ENCODE measurements at places on chromosomes 12 and 14.

DNA sequence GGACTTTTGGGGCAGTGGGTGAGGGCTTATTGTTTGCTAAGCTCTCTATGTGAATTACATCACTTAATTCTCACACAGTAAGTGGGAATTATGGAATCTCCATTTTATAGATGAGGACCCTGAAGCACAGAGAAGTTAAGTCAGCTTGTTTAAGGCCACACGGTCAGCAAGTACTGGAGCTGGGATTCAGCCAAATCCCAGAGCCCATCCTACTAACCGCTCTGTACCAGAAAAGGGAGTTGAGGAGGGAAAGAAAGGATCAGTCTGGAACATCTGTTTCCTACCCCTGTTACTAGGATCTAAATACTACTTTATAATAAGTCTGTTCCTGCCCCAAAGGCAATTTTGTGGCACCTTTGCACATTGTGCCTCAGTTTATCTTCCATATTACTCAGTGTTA lies 42.6 kb downstream of the PPFIBP1 start:
- DNase-seq, result no peak

DNA sequence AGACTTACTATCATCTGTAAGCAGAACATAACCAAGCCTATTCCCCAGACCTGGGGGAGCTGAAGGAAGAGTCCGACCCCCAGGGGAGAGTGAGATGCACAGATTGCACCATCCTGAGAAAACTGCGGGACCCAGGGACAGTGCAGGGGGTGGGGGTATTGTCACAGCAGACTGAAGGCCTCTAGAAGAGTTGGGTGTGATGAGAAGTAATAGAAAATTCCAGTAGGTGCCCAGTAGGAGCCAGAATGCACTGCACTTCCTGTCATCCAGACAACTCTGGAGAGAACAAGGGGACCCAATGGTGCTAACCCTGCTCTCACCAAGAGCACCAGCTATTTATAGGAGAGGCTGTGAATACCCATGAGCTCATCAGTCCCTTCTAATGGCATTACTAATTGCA lies 190.1 kb downstream of the BCL11B start:
- no peak for DNase-seq

GRCh38 chr14:73567951-73568885 lies 795 bp upstream of the ACOT2 start:
- no peak for DNase-seq

DNA sequence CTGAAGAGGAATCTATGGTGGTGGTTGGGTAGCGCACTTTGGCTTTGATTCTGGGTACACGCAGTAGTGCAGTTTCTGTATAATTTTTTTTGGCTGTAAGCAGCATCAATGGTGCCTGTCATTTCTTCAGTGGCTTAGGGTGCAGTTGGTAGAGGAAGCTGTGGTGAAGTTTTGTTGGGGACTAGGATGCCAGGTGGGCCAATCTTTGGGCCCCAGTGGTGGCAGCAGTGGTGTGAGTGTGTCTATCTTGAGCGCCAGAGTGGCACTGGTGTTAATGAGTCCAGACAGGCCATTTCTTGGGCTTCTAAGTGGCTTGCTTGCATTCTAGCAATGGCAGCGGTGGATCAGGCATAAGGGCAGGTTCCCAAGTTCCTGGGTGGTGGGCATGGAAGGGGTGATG lies 33.8 kb upstream of the CCND2 start:
- DNase-seq, result no peak

- DNase-seq, result peak; percentile 8
These were observed 33.9 kb upstream of the NAV3 start for GRCh38 chr12:77796775-77797174.

DNA sequence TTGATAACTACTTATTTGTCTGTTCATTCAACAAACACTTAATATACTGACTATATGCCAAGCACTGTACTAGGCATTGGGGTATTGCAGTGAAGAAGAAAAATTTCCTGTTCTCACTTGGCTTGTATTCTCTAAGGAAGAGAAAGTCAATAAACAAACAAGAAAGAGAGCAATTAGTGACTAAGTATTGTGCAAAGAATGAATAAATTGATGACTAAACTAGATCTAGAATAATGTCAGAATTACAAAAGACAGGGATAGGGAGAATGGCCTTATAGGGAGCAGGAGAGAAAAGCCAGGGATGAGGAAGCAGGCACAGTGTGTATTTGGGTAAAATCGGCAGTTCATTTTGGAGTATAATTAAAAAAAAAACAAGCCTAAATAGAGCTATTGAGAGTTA lies 4.2 kb upstream of the LIN7A start:
- DNase-seq, result no peak

DNA sequence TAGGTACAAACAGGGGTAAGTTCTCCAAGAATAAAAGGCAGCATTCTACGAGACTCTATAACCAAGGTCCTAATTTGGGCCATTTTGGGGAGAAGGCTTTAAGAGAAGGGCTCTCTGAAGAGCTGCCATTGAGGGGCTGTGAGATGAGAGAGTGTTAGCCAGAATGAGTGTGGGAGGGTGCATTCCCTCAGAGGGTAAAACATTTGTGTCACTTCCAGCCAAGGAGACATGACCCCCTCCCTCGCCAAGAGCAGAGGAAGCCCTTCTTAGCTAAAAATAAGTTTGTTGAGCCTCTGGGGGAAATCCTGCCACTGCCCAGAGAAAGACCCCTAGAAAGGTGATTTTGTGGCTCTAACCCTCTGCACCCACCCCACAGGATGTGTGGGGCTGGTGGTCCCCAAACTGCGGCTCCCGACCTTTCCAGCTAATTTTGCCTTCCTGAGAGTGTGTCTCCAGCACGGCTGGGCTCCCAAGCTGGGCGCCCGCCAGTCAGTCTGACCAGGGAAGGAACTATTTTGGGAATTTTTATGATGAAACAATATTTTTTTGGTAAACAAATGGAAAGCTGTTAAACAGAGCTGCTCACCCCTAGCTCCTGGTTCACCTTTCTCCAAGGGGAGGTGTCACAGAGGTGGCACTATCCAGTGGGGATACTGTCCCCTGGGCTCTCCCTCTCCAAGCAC lies 65.9 kb upstream of the JDP2 start:
- no peak for DNase-seq

GRCh38 chr14:33454707-33455106 lies 496.2 kb downstream of the EGLN3 start:
- DNase-seq, result no peak

GRCh38 chr12:52436000-52436827 lies 2.0 kb upstream of the KRT75 start:
- no peak for DNase-seq

DNA sequence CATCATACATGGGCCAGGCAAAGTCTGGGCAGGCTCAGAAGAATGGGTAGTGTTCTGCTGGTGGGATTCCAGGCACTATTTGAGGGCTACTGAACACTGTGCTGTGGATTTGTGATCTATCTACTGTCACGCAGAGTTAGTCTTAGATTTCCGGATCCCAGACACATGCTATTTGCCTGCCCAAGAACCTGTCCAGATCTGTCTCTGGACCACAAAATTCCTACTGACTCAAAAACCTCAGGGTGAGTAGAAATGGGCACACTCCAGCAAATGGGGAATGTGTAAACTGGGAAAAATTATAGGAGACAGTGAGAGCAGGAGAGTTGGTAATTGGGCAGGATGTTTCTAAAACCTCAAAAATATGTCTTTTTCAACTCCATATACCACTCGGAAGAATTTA lies 129.9 kb downstream of the GALC start:
- no peak for DNase-seq

GRCh38 chr14:52043690-52044089 lies 25.2 kb downstream of the NID2 start:
- DNase-seq, result no peak

GRCh38 chr14:53152887-53153701 lies at the start of gene DDHD1:
Gene DDHD1, minus strand, starts transcription at chr14:53153323. Its CDS starts 225 bp downstream, at chr14:53153098.
- no peak for DNase-seq

DNA sequence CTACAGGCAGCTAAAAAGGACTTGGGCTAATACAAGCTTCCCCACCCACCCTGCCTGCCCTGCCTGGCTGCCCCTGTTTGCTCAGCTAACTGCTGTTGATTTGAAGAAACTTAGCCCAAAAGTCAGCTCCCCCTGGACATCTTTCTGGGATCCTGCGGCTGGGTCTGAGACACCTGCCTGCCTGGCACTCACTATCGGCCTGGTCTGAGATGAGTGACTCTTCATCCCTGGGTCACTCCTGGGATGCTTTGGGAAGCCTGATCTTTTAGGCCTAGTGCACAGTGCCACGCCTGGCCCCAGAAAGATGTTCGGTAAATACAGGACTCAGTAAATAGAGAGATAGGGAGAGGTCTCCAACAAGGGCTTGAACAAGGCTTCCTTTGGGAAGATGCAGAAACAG lies 211.3 kb upstream of the DIO3 start:
- DNase-seq, result no peak

DNA sequence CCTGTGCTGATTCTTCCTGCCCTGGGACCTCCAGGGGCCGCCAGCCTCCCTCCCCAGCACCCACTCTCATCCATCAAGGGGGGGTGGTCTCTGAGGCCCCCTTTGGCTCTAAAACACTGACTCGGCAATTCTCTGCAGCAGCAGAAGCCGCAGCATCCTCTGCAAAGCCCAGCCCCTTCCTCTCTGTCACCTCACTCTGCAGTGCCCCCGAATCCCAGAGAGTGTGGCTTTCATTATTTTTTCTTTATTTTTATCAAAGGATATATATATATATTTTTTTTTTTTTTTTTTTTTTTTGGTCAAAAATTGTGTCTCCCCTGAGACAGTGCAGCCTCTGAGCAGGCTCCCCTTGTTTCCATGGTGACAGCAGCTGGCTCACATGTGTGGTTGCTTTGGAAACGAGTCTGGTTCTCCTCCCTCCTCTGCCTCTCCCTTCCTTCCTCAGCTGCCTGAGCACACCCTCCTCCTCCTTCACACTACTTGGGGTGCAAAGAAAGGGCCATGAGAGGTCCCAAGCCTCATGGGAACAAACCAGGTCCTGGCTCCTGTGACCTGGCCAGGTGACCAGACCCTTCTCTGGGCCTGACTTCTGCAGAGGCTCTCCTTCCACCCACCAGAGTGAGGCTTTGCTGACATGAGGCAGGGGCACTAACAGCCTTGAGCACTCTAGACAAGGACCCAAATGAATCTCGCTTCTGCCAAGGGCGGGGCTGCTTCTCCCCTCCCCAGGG lies 100.5 kb downstream of the LRRC74A start:
- DNase-seq, result no peak

DNA sequence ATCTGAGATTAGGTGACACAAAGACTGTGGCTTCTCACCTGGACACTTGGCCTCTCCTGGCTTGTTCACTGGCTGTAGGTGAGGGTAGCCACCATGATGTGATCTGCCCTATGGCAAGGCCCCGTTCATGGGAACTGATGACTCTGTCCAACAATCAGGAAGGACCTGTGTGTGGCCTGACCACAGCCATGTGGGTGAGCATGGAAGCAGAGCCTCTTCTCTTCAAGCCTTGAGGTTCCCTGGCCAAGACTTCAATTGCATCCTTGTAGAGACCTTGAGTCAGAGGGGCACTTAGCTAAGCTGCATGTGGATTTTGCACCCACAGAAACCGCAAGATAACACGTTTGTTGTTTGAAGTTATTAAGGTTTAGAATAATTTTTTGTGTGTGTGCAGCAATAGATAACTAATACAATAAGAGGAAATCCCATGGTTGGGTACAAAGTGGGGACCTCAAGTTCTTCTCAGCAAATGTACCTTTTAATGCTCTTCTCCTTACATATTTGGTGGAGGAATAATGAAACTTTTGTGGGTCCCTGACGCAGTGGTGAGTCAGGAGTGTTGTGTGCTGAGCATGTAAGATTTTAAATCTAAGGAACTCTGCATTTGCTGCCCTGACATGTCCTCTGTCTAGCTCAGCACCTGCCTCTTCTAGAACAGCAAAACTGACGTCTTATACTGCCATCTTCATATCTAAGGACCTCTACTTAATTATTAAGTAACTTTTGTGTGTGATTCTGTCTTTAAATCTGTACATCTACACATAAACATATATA lies 27.5 kb upstream of the PLEKHG7 start:
- DNase-seq, result no peak

GRCh38 chr12:123839826-123840225 lies 77.7 kb downstream of the DNAH10 start:
- DNase-seq, result no peak
